ENCODE measurements at places on chromosomes 16 and 17.

GRCh38 chr16:10599626-10600025, 19.2 kb upstream of the EMP2 start:
- no peak for DNase-seq

DNA sequence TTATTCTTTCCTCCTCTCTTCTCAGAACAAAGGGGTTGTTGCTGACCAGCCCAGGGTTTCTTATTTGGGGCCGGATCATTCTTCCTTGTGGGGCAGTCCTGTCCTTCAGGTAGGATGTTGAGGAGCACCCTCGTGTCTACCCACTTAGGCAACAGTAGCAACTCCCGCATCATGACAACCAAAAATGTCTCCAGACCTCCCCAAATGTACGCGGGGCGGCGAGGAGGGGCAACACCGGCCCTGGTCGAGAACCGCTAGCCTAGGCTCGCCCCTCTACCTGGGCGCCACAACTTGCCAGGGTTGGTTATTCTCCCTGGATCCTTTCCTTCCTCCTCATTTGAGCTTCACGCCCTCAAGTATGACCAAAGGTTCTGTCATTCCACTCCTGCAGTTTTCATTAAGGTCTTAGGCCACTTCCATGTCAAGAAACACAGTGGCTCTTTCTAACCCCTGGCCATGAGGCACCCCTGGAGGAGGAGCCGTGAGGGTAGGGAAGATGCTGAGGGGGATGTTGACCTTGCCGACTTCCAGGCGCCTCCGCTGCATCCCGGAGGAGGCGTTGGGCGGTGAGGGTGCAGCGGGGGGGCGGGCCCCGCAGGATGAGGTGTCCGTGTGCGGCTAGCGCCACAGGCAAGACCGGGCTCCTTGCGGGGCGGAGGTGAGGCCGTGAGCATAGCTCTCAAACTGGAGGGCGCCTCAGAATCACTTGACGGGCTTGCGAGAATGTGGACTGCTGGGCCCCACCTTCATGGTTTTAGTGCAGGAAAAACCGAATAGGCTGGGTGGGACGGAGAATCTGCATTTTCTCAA, 712 bp upstream of the SPECC1 start:
- peak; percentile 69 for DNase-seq

DNA sequence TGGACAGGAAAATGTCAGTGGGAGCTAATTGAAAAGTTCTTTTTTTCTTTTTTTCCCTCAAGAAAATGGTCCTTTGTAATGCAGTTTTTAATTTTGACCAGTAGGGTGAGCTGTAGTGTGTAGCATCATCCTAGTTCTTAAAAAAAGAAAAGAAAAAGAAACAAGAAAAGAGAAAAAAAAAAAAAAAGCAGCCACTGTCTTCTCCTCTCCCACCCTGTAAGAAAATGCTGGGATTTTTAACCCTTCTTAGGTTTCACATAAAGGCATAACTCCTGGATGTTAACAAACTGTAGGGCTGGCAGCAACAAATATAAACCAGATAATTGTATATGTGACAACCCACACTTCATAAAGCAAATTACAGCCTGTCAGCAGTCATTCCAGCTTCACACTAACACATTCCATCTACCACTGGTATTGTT, 78.1 kb downstream of the SKAP1 start:
- DNase-seq, result no peak

DNA sequence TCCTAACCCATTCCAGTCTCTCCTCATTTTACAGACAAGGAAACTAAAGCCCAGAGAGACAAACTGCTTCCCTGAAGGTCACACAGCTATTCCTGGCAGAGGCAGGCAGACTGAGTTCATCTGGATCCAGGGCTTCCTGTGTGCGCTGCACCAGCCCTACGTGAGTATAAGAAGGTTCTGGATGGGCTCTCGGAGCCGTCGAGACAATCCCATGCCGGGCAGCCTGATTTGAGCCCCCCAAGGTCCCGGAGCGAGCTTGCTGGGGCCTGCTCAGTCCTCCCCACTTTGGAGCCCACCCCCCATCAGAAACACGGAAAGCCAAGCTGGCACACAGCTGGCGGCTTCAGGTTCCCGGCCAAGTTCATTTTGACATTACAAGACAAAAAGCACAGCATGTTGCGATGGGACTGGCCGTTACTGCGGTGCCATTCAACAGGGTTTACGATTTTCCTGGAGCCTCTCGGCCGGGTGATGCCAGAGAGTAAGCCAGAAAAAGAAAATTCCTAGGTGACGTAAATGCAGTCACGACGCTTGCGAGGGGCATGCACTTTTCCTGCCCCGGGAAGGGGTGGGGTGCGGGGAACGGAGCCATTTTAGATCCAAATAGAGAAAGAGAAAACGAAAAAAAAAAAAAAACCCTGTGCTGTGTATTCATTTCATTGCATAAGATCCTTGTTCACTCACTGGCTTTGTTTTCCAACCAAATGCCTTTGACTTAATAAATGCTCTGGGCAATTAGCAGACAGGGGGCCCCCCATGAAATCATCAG, 167.1 kb upstream of the FOXF1 start:
- DNase-seq, result no peak

GRCh38 chr16:5639531-5639930, 541.9 kb upstream of the EEF2KMT start:
- no peak for DNase-seq

DNA sequence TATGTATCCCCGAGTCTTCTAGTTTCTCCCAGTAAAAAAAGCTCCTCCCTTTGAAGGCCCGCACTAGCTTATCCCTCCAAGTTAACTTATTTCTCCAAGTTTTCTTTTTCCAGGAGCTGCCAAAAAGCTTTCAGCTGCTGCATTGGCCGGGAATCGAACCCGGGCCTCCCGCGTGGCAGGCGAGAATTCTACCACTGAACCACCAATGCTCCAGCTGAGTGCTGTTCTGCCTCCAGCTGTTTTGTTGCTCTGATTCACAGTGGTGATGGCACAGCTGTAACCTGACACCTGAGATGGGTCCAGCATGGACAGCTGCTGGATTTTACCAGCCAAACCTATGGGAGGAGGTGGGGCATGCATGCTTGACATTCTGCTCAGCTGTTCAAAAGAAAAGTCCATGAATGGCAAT, 22.1 kb downstream of the VAC14 start:
- peak; percentile 82 for DNase-seq

GRCh38 chr16:88009563-88010342, 58.5 kb downstream of the BANP start:
- DNase-seq, result no peak

DNA sequence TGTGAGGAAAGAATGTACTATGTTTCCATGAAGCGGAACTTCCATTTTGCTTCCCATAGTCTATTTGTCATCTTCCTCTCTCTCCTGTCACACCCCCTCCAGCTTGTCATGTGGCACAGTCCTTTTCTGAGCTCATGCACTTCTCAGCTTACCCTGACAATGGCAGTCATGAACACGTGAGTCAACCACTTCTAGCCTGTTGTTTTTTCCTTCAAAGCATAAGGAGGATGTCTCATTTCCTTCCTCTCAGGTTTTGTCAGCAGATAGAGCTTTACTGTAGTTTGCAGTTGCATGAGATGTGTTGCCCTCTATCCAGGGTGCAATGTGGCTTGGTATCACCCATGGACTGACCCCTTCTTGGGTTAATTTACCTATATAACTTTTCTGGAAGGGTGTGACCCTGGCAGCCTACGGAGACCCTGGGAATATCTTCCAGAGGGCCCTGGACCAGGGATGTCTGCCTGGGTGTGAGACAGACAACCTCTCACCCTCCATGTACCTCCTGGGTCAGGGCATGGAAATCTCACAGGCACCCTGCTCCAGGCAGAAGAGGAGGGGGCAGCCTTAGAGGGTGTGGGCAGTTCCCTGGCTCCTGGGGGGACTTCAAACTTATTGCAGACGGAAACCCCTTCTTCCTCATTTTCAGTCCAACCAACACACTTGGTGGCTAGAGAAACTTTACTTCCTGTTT, 4.0 kb upstream of the ZNF267 start:
- DNase-seq, result peak; percentile 24

GRCh38 chr17:63983320-63983719, 10.6 kb upstream of the SCN4A start:
- no peak for DNase-seq

- DNase-seq, result peak; percentile 34
Observed at GRCh38 chr16:4391631-4392381, 20.2 kb downstream of the VASN start.

- no peak for DNase-seq
Observed at GRCh38 chr17:57881143-57881542, 31.3 kb upstream of the MRPS23 start.

GRCh38 chr17:73788111-73788510, 143.9 kb upstream of the SDK2 start:
- DNase-seq, result no peak

- DNase-seq, result peak; percentile 72
Observed at GRCh38 chr16:69131839-69132423, 457 bp downstream of the CHTF8 start.

DNA sequence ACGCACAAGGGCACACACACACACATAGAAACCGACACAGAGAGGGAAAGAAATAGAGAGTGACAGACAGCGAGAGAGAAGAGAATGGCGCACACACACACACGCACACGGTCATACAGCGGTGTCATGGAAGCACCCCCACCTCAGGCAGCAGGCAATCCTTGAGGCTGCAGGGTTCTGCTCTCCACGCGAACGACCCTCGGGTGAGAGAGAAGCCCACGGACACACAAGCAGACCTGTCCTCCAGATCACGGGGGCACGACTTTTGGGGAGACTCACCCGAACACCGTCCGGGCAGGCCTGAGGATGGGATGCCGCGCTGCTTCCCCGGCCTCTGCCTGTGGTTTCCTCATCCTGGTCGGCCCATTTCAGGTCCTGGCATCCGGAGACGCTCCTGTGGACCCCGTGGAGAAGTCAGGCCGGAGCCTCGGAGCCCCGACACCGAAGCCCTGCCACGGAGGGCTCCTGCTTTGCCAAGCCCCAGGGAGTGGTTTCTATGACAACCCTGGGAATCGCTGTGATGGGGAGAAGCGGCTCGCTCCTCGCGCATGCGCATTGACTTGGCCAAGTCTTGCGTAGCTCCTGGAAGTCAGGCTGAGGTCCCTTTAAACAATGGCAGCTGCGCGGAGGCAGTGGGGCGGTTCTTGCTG, 118.2 kb upstream of the KCNJ18 start:
- no peak for DNase-seq

DNA sequence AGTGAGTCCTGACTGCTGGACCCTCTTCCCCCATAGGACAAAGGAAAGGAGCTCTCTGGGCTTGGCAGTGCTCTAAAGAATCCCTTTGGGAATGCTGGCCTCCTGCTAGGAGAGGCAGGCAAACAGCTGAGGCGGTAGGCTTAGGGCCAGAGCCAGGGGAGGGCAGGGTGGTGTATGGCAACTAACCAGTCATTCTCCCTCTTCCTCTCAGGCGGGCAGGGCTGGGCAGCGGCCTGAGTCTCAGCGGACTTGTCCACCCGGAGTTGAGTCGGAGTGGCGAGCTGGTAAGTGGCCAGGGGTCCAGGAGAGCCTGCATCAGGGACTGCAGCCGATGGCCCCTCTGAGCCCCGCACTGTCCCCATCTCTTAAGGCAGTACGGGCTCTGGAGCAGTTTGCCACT, 4.4 kb downstream of the ACADVL start:
- DNase-seq, result no peak

GRCh38 chr17:33366960-33367359, 73.9 kb upstream of the ASIC2 start:
- no peak for DNase-seq

DNA sequence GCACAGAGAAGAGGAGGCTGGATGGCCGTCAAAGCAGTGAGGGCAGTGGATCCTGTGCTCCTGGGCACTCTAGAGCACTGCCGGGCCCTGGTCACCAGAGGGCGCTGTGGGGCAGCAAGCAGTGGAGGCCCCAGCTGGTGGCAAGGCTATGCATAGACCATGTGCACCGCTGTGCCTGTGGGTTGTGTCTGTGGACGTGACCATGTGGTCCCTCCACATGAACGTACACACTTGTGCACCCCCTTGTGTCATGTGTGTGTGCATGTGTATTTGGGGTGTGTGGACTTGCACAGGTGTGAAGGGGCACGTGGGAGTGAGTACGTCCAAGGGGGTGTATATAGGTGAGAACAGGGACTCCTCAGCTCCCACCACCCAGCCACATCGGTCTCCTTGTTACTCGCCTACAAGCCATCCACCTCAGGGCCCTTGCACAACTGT, 4.4 kb upstream of the MAP2K3 start:
- peak; percentile 92 for DNase-seq

- DNase-seq, result no peak
Observed at GRCh38 chr17:16258901-16259300, 41.9 kb downstream of the PIGL start.

GRCh38 chr17:80101011-80101945, at the start of gene GAA:
GAA (plus strand) TSS chr17:80101581; CDS start chr17:80104587, 3,006 bp downstream.
- peak; percentile 92 for DNase-seq

DNA sequence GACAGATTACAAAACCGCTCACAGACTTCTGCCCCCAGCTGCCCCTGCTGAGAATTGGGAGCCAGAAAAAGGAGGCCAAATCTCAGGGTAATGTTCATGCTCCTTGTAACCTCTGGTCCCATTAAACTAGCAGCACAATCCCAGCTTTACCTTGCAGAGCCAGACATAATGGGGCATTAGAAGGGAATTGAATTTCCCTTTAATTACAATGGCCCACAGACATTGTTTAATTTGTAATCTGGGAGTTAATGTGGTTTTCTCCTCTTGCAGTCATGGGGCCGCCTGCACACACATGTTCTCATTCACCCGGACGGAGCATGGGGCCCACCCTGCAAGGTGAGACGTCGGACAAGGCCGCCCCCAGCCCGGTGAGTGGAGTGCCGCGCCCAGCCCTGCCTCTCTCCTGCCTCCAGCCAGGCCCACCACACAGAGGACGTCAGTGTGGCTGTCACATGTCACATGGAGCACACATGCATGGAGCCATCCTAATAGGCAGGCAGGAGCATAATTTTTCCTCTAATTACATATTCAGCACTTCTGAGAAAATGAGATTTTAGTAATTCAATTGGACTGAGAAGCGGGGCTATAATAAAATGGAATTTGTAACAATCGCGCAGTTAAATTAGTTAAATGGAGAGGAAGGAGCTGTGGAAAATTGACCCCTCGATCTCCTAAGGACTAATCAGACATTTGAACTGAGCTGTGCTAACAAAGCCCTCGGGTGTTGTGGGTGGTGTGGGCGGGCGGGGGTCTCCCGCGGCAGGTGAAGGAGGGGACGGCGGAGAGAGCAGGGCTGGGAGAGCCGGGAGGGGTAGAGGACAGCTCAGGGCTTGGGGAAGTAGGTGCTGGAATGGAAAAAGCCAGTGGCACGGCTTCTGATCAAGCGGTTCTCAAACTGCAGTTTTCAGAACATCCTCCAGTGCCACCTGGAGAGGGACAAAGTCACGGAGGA, 87.7 kb downstream of the ENGASE start:
- no peak for DNase-seq

DNA sequence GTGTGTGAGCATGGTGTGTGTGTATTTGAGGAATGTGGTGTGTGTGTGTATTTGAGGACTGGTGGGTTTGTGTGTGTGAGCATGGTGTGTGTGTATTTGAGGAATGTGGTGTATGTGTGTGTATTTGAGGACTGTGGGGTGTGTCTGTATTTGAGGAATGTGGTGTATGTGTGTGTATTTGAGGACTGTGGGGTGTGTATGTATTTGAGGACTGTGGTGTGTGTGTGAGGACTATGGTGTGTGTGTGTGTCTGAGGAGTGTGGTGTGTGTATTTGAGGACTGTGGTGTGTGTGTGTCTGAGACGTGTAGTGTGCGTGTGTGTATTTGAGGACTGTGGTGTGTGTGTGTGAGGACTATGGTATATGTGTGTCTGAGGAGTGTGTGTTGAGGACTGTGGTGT, 18.0 kb upstream of the CACNG1 start:
- DNase-seq, result no peak

Data from SHP77 (cell line).